Ascending aorta (tissue), 2 donors: ENCODE measurements at places on chromosomes 1 and 21. TPM values are rescaled to one million over a fixed set of nuclear protein-coding genes. Genes with fewer than 3 reads are reported as not detected.

GRCh38 chr1:204077979-204078696, 5.2 kb downstream of the SOX13 start:
- no peaks in the 10 kb centered on the region for H3K27me3 ChIP-seq
- no peak for DNase-seq
- H3K4me3 ChIP-seq, result peak overlapping the region; percentile 22
- H3K4me1 ChIP-seq, result peaks cover 13% of the 10 kb centered on the region
- H3K27ac ChIP-seq, result peak overlapping the region; percentile 69

DNA sequence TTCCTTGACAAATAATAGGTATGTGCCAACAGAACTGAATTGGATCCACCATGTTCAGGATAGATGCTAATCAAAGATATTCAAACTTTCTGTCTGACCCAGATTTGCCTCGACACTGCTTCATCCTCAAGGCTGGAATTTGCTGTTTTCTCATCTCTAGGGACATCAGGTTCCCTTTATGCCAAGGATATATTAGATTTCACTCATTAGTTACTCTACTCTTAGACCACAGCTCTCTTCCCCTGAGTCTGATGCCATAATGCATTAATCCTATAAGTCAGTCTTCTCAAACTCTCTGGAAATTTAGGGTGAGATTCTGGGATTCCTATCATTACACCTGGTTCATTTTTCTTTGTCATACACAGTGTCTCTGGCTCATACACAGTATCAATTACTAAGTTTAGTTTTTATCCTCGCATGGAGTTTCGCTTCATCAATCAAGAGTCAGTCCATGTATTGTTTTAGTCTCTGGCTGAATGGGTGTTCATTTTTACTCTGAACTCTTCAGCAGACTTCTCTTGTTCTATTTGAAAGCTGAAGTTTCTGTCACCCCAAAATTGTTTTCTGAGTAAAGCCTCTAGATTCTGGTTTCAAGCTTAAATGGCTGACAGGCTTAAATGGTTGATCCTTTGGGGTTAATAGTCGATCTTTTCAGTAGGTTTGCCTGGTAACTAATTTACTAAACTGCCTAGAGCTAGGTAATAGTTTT, 9.3 kb upstream of the DCAF6 start:
- no peak overlapping the region for H3K27ac ChIP-seq
- no peaks in the 10 kb centered on the region for H3K36me3 ChIP-seq
- no peak for DNase-seq
- H3K4me1 ChIP-seq, result no peaks in the 10 kb centered on the region
- H3K27me3 ChIP-seq, result no peaks in the 10 kb centered on the region

DNA sequence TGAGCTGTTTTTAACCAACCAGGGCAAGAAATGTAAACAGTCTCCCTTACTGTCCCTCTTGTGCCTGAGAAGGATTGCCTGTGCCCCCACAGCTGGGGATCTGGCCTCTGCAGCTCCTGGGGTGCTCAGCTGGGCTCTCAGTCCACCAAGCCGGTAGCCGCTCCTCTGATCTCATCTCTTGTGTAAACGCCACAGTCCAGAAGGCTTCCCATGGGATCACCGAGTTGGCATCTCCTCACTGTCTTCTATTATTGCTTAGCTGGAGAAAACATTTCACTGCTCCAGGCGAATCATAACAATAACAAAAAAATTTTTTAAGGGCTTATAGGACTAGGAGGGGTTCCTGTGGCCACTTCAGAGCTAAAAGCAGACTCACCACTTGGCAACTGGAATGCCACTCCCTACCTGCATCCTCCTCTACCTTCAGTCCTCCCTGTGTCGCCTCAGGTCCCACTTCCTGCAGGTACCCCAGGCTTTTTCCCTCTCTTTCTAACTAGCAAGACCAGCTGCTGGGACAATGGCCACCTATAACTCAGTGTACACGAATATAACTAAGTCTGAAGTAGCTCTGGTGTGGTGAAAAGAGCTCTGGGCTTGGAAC, 75.8 kb downstream of the ATP1A1 start:
- no peak for DNase-seq
- H3K27me3 ChIP-seq, result no peaks in the 10 kb centered on the region
- no peak overlapping the region for H3K4me3 ChIP-seq
- H3K36me3 ChIP-seq, result no peaks in the 10 kb centered on the region

DNA sequence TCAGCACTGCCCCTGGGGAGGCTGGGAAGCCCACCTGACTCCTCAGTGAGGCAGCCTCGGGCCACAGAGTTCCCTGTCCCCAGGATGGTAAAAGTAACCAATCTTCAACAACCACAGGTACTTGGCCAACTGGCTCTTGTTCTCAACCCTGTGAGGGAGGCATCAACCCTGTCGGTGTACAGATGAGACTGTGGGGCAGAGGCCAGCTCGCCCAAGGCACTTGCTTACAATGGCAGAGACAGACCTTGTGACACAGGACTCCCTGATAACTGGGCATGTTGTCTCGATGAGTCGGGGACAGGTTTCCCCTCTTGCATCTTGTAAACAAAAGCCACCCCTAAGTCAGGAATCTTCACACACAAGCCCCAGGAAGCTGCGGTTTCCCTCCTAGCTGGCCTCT, 8.0 kb downstream of the SLC30A2 start:
- DNase-seq, result no peak
- no peak overlapping the region for H3K4me3 ChIP-seq
- H3K36me3 ChIP-seq, result no peaks in the 10 kb centered on the region
- peaks cover 3% of the 10 kb centered on the region for H3K4me1 ChIP-seq
- no peaks in the 10 kb centered on the region for H3K27me3 ChIP-seq

GRCh38 chr1:158122833-158123388, 57.8 kb upstream of the CD1D start:
- H3K4me3 ChIP-seq, result no peak overlapping the region
- H3K4me1 ChIP-seq, result no peaks in the 10 kb centered on the region
- no peaks in the 10 kb centered on the region for H3K27me3 ChIP-seq
- no peak overlapping the region for H3K27ac ChIP-seq

DNA sequence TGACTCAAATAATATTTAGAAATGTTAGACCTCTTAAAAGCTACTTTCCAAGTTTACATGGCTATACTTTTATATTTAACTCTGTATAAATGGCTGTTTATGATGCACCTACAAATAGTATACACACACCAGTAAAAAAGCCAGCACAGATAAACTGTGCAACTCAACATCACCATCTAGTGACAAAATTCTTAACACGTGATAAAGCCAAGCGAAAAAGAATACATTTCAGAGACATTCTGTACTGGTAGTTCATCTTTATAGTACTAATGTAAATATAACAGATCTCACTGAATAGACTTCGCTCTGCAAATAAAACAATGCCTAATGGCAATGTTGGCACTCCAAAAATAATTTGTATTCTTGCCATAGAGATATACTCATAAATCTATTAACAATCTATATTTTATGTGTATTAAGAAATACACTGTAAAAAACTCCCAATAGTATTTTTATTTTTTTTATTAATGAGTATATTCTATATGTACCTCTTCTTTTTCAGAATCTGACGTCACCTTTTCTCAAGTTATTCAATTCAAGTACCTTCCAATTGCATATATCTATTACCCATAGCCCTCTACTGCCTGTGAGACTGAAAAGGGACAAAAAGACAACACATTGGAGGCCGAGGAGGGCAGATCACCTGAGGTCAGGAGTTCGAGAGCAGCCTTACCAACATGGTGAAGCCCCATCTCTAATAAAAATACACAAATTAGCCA, 100.2 kb downstream of the DPYD start:
- H3K27me3 ChIP-seq, result no peaks in the 10 kb centered on the region
- H3K27ac ChIP-seq, result no peak overlapping the region
- H3K36me3 ChIP-seq, result no peaks in the 10 kb centered on the region
- DNase-seq, result no peak
- no peak overlapping the region for H3K4me3 ChIP-seq
- no peaks in the 10 kb centered on the region for H3K4me1 ChIP-seq

DNA sequence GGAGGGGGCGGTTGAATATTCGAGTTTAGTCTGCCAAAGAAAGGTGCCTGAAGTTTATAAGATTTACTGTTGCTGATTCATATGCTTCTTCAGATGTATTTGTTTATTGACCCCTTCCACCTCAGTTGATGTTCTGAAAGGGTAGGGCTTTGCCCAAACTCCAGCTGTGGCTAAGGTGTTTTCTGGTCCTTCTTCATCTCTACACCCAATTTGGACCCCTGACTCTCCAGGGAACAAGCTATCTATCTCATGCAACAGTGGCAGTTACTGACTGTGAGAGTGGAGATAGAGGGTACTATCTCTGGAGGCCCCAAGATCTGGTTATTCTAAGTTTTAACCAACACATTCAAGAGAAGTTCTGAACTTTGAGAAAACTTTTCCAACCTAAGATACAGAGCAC, 12.6 kb upstream of the ALG14 start:
- DNase-seq, result no peak
- H3K4me1 ChIP-seq, result peaks cover 3% of the 10 kb centered on the region
- H3K27ac ChIP-seq, result peak overlapping the region; percentile 32
- H3K27me3 ChIP-seq, result no peaks in the 10 kb centered on the region
- H3K4me3 ChIP-seq, result no peak overlapping the region
- H3K36me3 ChIP-seq, result no peaks in the 10 kb centered on the region

GRCh38 chr1:172376431-172376830, 44.1 kb upstream of the C1orf105 start:
- no peak overlapping the region for H3K4me3 ChIP-seq
- H3K4me1 ChIP-seq, result no peaks in the 10 kb centered on the region
- no peaks in the 10 kb centered on the region for H3K27me3 ChIP-seq

The P3H1 gene
- total RNA-seq, result 72.2 TPM

The LEFTY1 gene
- total RNA-seq, result not detected

The TBX19 gene
- total RNA-seq, result 0.64 TPM
